Fibroblast of skin of left biceps (primary cell): ENCODE measurements at places on chromosomes 3 and 15.

- no peak for DNase-seq
Measured at GRCh38 chr3:40148827-40149226, 160.7 kb upstream of the EIF1B start.

GRCh38 chr3:15345066-15345607 is 12.8 kb upstream of the SH3BP5 start:
- DNase-seq: no peak

- no peak for DNase-seq
Measured at GRCh38 chr3:195838714-195839113, 27.0 kb upstream of the MUC4 start.

DNA sequence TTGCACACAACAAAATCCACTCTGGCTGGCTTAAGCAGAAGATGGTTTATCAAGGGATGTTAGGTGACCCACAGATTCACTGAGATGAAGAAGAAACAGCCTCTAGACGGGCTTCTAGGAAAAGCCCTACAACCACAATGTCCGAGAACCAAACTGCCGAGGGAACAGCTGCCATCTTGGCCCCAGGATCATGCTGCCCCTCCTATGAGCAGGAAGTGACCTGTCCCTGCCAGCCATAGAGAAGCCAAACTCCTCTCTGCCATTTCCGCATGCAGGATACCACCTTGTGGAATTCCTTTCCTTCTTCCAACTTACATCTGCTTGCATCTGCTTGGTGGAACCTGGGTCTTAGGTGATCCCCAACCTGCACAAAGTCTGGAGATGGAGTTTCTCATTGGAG is 11.4 kb upstream of the POMGNT2 start:
- no peak for DNase-seq

GRCh38 chr15:42584031-42584765 is 8.8 kb downstream of the STARD9 start:
- DNase-seq: no peak

DNA sequence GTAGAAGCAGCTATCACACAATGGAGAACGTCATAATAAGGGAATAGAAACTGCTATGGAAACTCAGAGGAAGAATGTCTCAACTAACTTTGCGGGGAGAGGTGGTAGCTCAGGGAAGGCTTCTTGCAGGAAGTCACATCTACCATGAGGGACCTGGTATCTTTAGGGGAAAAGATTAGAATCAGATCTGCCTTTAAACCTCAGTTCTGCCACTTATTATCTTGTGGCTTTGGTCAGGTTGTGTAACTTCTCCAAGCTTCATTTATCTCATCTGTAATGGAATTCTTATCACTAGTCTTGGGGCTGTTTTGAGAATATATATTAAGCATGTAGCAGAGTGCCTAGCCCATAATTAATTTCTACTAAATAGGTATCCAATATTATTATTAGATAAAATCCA is 46.4 kb upstream of the PRICKLE2 start:
- DNase-seq: no peak

DNA sequence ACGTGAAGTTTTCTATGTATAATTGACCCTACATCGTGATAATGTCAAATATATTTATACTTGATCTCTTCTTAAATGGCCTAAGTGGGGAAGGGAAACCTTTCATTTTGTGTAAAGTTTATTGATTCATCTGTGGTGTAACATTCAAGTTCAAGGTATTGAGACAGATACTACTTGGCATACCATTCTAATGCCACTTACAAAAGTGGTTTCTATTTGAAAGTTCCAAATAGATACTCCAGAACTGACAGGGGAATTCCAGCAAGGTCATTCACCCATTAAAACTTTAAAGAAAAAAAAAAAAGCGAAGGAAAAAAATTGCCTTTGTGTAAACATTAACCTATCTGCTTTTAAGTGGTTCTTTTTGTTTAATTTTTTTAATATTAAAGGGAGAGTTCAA is 45.3 kb upstream of the MAP3K13 start:
- DNase-seq: no peak

DNA sequence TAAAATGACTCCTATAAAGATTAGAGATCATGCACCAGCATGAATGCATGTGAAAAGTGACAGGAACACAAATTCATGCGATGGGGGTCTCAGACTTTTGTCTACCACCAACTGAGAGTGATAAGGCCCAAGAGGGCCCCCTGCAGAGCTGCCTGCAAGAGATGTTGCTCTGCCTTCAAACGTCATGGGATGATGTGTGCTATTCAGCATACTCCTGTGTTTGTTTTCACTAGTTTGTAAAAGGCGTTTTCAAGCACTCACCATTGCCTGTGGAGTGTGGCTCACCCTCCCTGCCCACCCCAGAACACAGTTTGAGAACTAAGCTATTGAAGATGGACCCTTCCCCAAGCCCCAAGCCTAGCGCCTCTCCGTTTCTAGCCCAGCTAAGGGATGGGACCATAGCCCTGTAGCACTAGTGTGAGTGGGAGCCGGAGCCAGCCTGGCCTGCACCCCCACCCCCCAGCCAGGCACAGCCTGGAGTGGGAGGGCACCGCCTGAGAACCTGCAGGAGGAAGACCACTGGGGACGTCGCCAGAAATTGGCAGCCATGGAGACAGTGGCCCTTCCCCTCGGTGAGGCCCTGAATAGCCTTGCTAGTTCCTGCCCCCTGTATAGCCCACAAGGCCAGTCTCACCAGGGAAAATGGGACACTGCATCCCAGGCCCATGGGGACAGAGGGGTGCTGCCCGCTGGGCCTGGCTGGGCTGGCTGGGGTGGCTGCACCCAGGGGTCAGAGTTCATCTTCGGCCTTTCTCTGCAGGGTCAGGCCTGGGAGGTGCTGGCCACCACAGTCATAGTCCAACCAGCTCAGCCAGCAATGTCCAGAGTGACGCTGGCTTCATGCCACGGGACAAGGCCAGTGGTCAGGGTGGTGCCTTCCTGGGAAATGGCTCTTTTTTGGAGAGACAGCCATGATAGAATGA is 22.6 kb upstream of the KLF13 start:
- no peak for DNase-seq

DNA sequence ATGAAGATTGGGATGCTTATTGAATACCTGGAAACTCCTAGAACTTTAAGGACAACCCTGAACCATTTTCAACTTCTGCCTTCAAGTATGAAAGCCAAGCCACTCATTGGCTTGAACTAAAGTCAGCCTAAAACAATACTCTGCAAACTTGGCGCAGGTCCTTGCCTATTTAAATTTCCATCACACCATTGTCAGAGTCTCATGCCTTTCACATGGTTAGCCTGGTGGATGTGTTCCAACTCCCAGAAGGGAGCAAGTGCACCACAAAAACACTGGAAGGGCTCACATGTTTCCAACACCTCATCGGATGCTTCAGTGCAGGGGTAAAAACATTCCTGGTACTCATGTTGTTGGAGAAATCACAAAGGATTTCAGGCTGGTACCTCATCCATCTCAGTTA is 511.6 kb upstream of the MDFIC2 start:
- DNase-seq: peak; percentile 68

DNA sequence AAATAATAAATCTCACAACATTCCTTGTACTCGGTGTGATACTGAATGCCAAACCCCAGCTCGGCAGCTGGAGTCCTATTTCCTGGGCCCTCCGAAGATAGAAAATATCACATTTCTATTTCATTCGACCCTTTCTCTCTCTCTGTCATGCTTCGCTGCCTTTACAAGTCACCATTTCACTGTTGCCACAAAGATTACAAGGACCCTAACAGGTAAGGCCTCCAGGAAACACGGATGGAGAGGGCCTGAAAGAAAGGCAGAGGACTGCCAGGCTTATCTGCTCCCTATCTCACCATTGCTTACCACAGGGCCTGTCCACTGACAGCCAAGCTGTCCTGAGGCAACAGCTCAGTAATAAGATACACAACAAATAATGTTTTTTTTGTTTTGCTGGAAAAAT is 376.5 kb downstream of the MECOM start:
- no peak for DNase-seq

- DNase-seq: no peak
Measured at GRCh38 chr15:98866511-98866910, 141.1 kb downstream of the PGPEP1L start.

GRCh38 chr15:92410537-92410936 is 16.9 kb downstream of the ST8SIA2 start:
- DNase-seq: no peak

GRCh38 chr15:69457304-69458280 is 5.0 kb downstream of the RPLP1 start:
- no peak for DNase-seq

GRCh38 chr15:69170597-69170996 is 10.2 kb downstream of the GLCE start:
- DNase-seq: no peak

DNA sequence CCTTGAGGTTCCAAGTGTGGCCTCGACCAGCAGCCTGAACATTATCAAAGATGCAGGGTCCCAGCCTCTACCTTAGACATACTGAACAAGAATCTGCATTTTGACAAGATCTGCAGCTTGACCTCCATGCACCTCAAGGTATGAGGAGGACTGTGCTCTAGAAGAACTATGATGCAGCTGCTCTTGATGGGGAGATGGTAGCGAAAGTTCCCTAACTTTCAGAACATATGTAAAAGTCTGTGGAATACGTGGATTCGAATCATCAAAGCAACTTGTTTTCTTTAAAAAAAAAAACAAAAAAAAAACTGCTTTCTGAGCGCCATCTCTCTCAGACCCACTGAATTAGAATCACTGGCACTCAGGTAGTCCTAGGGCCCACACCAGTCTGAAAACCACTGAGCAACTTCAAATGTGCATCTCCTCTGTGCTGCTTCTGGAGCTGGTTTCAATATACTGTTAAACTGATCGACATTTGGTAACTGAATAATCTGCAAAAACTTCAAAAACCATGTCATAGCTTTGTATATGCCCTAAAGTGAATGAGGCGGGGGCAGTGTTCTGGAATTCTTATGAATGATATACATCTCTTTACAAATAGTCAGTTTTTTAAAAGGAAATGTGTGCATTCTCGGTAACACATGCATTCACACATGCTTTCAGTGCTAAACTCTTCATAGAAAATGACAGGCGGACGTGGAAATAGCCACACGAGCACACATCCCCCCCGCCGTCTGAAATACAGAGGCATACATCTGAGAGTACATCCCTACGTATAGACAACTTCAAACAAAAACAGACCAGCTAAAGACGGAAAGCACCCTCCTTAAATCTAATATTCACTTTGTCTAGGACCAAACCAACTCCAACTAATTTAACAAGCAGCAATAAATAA is 128.8 kb downstream of the FOXP1 start:
- DNase-seq: no peak

DNA sequence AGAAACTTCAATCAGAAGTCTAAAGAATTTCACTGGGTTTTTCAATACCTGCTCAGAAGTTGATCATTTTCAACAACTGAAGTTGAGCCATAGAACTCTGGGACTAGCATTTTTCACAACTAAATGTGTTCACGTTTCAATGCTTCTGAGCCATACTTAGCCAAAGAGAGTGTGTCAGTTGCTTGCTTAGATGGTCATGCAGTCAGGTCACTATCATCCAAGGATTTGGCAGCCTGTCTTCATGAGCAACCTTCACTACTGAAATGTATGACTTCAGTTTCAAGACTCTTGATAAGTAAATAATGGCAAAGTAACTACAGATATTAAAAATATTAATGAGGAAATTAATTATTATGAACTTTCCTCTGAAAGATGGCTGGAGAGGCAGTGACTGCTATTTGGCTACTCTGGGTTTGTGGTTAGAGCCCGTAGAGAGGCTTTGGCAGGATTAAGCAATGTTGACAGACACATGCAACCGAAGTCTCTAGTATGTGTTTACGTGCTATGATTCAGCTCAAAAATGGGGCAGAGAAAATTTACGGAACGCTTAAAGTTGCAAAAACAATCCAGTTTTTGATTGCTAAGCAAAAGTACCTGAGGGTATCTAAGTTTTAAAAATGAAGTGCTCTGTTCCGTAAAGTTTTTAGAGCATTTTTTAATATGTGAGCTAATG is 133.8 kb downstream of the GMNC start:
- DNase-seq: no peak

DNA sequence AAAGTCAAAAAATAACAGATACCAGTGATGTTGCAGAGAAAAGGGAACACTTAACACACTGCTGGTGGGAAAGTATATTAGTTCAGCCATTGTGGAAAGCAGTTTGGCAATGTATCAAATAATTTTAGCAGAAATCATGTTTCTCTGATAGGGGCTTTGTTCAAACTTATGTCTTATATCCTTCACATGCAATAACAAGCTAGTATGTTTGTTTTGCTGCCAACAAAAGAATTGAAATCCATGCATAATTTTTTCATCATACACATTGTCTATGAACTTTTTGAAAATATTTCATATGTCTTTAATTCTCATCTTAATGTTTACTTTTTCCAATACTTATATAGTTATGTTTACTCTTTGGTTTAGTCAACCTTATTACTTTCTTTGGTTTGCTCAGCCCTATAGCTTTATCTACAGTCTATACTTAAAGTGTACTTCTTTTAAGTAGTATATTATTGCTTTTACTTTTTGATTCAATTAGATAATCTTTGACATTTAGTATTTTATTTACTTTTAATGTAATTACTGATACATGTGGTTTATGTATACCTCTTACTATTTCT is 639.6 kb upstream of the CBLB start:
- DNase-seq: no peak

DNA sequence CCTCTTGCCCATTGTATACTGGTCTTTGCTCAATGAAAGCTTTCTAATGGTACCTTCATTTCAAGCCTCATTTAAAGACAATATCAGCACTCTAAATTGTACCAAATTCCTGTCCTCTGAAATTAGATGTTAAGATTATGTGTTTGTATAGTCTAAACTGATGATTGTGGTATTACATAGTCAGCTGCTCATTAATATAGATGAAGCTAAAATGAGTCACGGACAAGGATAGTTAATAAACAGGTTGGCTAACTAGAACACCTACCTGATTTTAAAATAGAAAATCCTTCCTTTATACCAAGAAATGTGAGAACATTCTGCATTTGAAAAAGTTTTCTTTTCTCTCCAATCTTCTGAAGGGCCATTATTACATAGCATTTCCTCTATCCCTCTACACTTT is 2.9 kb downstream of the PRKCI start:
- no peak for DNase-seq

- DNase-seq: no peak
Measured at GRCh38 chr15:99149366-99149765, 44.5 kb downstream of the SYNM start.

DNA sequence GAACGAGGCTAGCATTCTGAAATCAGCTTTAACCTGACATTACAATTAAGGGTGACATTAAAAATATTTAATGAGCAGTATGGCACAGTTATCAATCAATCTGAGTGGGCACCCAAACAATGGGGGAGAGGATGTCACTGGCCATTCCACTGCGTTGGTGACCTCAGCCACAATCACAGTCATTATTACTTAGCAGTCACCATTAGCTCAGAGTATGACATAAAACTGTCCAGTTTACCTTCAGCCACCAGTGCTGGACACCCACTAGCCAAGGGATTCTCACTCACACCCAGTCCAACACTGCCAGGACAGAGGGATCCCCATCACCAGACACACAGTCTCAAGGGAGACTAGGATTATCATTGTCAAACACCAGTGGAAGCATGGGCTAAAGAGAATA is 17.5 kb upstream of the REC114 start:
- no peak for DNase-seq

DNA sequence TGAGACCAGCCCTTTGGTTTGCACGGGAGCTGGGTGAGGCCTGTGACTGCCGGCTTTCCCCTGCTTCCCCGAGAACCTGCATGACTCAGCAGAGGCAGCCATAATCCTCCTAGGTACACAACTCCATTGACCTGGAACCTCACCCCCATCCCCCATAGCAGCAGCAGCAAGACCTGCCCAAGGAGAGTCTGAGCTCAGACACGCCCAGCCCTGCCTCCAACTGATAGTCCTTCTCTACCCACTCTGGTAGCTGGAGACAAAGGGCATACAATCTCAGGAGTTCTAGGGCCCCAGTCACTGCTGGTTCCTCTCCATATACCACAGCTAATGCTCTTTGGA is 141.0 kb upstream of the ARHGEF26 start:
- no peak for DNase-seq
